HFFc6 (cell line): ENCODE measurements at places on chromosomes 3 and 15. TPM values are rescaled to one million over a fixed set of nuclear protein-coding genes. Genes with fewer than 3 reads are reported as not detected.

Gene C3orf22
- not detected in 3 replicates for total RNA-seq

Gene CKMT1B
- not detected in 3 replicates for total RNA-seq

Gene GP9
- not detected in 3 replicates for total RNA-seq

Gene TLR9
- total RNA-seq, result not detected in 3 replicates

Gene CCNB2
- 25.7 to 57.5 TPM (median 40.3 TPM) in 3 replicates for total RNA-seq

Gene POLQ
- 3.3 to 8.2 TPM (median 6.6 TPM) in 3 replicates for total RNA-seq

Gene ZIC4
- 0.28 to 0.57 TPM (median 0.30 TPM) in 3 replicates for total RNA-seq

Gene GLDN
- not detected in 2 replicates for total RNA-seq

Gene PLA2G4E
- total RNA-seq, result not detected in 3 replicates

Gene GABRR3
- total RNA-seq, result not detected in 3 replicates

Gene STRC
- total RNA-seq, result not detected in 3 replicates

Gene CPLX3
- not detected in 3 replicates for total RNA-seq

Gene CCDC13
- 0.28 to 0.62 TPM in 2 of 3 replicates, not detected in the other for total RNA-seq

Gene SLC24A5
- total RNA-seq, result not detected in 3 replicates

Gene ACSBG1
- not detected in 3 replicates for total RNA-seq

Gene MUC20
- not detected in 3 replicates for total RNA-seq

Gene KPNA1
- 92.3 to 101 TPM (median 100 TPM) in 3 replicates for total RNA-seq

Gene DNASE1L3
- not detected in 3 replicates for total RNA-seq

Gene NPAP1
- not detected in 3 replicates for total RNA-seq

Gene PRSS50
- total RNA-seq, result not detected in 3 replicates

Gene CCR8
- total RNA-seq, result not detected in 3 replicates
